ENCODE measurements at places on chromosomes 2 and 18. TPM values are rescaled to one million over a fixed set of nuclear protein-coding genes. Genes with fewer than 3 reads are reported as not detected.

NBAS gene
- 73.3 TPM for total RNA-seq

PLEK gene
- 6.1 TPM for total RNA-seq

CCBE1 gene
- total RNA-seq: 5.3 TPM

EFEMP1 gene
- total RNA-seq: 75.8 TPM

TUBA3E gene
- total RNA-seq: not detected

Measured in tongue (tissue), 3 donors.